Muscle of arm (tissue), 14 donors: ENCODE measurements at places on chromosomes 2 and 18. TPM values are rescaled to one million over a fixed set of nuclear protein-coding genes. Genes with fewer than 3 reads are reported as not detected.
A peak's percentile ranks its signal among the peaks of the same experiment; 100 is the strongest.

GRCh38 chr18:31426021-31426420 lies 21.5 kb upstream of the DSG3 start:
- DNase-seq: no peak

DNA sequence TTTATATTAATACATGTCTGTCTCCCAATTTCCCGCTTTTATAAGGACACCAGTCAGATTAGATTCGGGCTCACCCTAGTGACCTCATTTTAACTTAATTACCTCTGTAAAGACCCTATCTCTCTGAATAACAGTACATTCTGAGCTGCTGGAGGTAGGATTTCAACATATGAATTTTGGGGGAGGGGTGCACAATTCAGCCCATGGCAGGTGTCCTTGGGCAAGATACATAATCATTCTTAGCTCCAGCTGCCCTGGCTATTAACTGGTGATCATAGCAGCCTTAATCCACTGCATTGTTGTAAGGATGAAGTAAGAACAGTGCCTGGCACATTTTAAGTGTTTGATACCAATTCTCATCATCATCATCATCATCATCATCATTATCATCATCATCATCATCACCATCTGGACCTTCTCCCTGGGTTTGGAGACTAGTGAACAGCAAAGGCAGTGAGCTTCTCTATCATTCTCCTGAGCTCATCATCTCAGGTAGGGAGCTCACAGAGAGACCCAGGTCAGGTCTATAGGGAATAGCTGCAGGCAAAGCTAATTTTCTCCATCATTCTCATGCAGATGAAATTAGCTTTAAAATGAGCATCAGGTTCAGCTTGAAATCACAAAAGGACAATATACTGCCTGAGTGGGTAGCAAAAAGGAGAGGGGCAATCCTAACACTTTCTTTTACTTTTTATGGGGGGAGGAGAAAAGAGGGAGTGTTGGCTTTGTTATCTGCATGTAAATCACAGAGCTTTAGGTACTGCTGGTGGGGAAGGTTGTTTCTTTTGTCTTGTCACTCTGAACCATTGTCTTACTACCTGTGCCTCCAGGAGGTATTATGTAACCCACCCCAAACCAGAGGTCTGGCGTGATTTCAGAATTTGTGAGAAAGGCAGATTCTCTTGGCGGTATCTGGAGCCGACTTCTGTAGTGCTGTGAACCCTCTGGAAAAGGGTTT lies 125.5 kb upstream of the SPRED2 start:
- no peak for DNase-seq

NOL4 gene
- 0.18 TPM for polyA plus RNA-seq

- peak; percentile 83 for DNase-seq
Observed at GRCh38 chr2:231666171-231667095, 41.9 kb upstream of the PTMA start.

GRCh38 chr2:67656875-67657274 lies 259.7 kb downstream of the ETAA1 start:
- no peak for DNase-seq
